Esophagus mucosa (tissue), 1 donor: ENCODE measurements at places on chromosomes 2 and 18. TPM values are rescaled to one million over a fixed set of nuclear protein-coding genes. Genes with fewer than 3 reads are reported as not detected.

NCKAP5 gene
- 8.9 TPM for total RNA-seq

PPP1R1C gene
- 1.8 TPM for total RNA-seq

CPLX4 gene
- not detected for total RNA-seq

DNA sequence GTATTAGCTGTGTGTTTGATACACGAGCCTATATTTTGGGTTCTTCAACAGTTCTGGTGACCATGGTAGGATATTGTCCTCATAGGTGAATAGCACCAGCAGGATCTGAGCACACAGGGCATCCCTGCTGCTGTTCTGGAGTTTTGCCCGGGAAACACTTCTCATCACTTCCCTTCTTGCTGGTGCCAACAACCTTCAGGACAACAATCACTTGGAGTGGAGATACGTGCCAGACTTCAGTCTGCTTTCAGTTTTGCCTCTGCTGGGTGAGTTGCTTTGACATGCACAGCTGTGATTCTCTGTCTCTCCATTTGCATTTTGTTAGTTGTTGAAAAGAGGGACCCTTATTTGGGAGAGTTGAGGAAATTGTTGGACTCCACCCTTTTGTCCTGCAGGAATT, 1347.2 kb upstream of the DDX18 start:
- ATAC-seq: no peak

DNA sequence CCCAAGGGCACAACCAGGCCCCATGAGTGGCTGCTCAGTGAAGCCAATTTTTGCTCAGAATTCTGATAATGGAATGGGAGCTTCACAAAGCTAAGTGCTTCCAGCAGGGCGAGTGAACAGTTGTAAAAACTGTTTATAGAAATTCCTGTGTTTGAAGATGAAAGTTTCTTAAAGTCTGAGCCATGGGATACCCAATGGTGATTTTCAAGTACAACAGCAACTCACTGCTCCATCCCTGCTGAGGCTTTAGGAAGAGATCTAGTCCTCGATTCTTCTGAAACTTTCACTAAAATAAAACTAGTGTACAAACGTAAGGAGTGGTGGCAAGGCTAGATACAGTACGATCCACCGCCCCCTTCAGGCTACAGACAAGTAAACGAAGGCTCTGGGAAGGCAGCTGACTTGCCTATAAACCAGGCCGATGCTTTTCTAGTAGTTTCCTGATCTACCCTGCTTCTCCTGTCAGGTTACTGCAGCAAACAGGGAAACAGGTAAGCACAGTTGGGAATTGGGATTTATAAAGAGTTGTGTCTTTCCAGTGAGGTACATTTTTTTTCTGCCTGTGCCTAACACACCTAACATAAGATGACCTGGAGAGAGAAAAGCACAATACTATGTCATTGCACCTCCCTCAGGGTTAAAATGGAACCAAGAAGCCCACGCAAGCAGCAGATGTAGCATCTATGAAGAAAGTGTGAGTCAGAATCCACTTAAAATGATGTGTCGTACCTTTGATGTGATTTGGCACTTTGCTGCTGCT, 108.7 kb downstream of the UXS1 start:
- ATAC-seq: no peak

DNA sequence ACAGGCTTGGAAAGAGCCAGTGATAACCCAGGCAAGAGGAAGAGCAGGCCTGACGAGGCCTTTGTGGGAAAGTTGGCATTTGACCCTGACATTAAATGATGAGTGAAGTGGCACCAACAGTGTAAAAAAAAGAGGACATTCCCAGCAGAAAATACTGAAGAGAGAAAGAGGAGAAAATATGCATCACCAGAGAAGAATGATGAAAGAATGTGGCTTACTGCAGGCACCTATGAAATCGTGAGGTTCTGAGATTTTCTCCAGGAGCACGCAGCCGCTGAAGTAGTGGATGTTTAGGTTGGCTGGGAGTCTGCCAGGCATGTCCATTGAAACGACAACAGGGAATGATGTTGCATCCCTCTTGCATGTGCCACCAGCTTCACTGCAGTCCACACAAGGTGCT, 13.8 kb downstream of the EHD3 start:
- ATAC-seq: no peak

DNA sequence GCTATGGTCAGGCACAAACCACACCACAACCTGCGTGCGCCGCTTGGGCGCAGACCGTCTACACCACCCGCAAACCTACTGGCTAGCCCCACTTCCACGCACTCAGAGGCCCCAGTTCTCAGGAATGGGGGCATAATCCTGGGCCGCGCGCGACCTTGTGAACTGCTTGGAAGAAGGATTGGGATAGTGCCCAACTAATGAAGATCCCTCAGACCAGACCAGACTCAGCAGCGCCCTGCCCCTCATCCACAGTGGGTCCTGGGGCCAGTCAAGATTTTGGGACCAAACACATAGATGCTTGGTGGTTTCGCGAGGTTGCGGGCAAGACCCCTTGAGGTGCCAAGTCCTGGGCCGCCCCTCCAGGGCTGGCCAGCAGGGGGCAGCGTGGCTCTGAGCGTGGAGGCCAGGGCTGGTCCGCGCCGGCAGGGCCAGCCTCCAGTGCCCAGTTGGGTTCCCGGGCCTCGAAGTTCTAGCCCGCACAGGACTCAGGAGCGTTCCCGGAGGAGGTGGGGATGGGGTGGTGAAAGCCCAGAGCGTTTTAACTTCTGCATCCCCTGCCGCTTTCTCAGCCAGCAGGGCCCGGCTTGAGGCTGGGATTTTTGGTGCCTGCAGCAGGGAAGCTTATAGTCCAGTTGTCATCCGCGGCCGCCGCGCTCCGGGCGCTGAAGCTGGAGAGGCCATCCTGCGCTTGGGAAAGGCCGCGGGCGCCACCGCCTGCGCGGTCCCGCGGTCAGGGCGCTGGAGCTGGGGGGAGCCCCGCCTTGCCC, 8.3 kb downstream of the OSR1 start:
- ATAC-seq: no peak
